PC-3 (cell line): ENCODE measurements at places on chromosomes 1 and 21.

GRCh38 chr1:181592255-181592859 is 109.0 kb downstream of the CACNA1E start:
- H3K4me3 ChIP-seq = no peak overlapping the region
- no peaks in the 10 kb centered on the region for H3K36me3 ChIP-seq
- 0 out of 2 replicates have a peak, but pooled peaks cover 4% of the 10 kb centered on the region for H3K27me3 ChIP-seq
- no peak overlapping the region for H3K27ac ChIP-seq
- no peak for DNase-seq
- no peaks in the 10 kb centered on the region for H3K4me1 ChIP-seq

- no peaks in the 10 kb centered on the region for H3K27me3 ChIP-seq
- peak overlapping the region; percentile 88 for H3K4me3 ChIP-seq
- peaks cover 21% of the 10 kb centered on the region for H3K4me1 ChIP-seq
- 0 out of 2 replicates have a peak overlapping the region, but pooled peaks have one; percentile 28 for H3K27ac ChIP-seq
- no peak for DNase-seq
- no peaks in the 10 kb centered on the region for H3K36me3 ChIP-seq
Measured at GRCh38 chr1:235865565-235866204, 1.0 kb downstream of the LYST start.

- DNase-seq = no peak
- no peak overlapping the region for H3K4me3 ChIP-seq
- H3K27ac ChIP-seq = no peak overlapping the region
- H3K36me3 ChIP-seq = no peaks in the 10 kb centered on the region
- H3K27me3 ChIP-seq = no peaks in the 10 kb centered on the region
Measured at GRCh38 chr21:28268685-28269084, 724.0 kb downstream of the LTN1 start.

GRCh38 chr1:204286831-204287421 is 72.8 kb downstream of the PLEKHA6 start:
- H3K4me3 ChIP-seq = no peak overlapping the region
- no peaks in the 10 kb centered on the region for H3K36me3 ChIP-seq
- peaks cover 31% of the 10 kb centered on the region for H3K4me1 ChIP-seq
- no peak overlapping the region for H3K27ac ChIP-seq

GRCh38 chr1:75745276-75745675 is 20.8 kb downstream of the ACADM start:
- DNase-seq = no peak
- H3K4me3 ChIP-seq = no peak overlapping the region
- peaks cover under 1% of the 10 kb centered on the region for H3K36me3 ChIP-seq
- no peaks in the 10 kb centered on the region for H3K27me3 ChIP-seq
